ENCODE measurements at places on chromosomes 16 and 17.

- DNase-seq, result no peak
Observed at GRCh38 chr17:81426393-81427172, 31.3 kb downstream of the BAHCC1 start.

GRCh38 chr16:89506791-89507191, 1.4 kb upstream of the SPG7 start:
- DNase-seq, result no peak

- no peak for DNase-seq
Observed at GRCh38 chr17:82108961-82109475, 11.0 kb upstream of the FASN start.

DNA sequence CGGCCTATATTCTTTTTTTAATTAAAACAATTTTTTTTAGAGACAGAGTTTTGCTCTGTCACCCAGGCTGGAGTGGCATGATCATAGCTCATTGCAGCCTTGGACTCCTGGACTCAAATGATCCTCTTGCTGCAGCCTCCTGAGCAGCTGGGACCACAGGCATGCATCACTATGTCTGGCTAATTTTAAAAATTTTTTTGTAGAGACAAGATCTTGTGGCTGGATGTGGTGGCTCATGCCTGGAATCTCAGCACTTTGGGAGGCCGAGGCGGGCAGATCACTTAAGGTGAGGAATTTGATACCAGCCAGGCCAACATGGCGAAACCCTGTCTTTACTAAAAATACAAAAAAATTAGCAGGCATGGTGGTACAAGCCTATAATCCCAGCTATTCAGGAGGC, 54.8 kb upstream of the MSI2 start:
- no peak for DNase-seq

DNA sequence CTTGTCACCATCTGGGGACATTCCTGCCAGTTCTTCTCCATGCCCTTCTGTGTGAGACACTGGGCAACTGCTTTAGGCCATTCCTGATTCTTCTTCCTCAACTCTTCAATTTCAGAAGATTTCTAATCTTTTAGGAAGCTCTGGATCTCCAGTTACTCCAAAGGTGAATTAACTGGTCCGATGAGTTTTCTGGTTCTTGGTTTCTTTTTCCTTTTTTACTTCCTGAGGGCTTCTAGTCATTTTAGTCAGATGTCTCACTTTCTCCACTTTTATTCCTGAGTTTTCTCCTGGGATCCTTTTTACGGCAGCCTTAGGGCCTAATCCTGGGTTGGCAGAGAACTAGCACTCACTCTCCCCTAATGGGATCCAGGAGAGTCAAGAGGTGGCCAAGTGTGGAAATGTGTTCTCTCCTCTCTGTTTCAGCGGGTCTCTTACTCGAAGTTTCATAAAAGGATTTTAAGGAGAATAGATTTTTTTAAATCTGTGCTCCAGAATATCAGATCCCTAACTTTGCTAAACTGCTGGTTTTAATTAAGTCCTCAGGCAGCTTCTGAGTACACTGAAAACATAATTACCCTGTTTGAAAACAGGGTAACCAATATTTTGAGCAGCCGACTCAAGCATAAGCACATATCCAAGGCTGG, 107.6 kb downstream of the RMI2 start:
- no peak for DNase-seq

DNA sequence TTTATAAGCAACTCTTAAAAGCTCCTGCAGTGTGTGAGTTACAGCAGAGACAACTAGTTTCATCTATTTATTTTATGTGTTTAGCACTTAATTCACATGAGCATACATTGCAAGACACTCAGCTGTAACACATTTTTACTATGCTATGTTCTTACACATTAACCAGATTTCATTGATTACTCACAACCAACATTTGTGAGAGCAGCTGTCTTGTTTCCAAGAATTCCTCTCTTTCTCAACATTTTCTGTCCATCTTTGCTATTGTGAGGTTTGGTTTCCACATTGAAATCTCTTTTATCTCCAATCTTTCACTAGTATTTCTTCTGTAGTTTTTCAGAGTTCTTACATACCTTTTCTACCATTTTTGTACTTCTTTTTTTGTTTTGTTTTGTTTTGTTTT, 51.2 kb downstream of the COPRS start:
- no peak for DNase-seq
